ENCODE measurements at places on chromosomes 5 and 9.

- DNase-seq, result no peak
These were observed 60.7 kb upstream of the ZNF169 start for GRCh38 chr9:94198414-94198813.

- no peak for DNase-seq
These were observed 236.6 kb upstream of the ACTBL2 start for GRCh38 chr5:57719216-57719615.

DNA sequence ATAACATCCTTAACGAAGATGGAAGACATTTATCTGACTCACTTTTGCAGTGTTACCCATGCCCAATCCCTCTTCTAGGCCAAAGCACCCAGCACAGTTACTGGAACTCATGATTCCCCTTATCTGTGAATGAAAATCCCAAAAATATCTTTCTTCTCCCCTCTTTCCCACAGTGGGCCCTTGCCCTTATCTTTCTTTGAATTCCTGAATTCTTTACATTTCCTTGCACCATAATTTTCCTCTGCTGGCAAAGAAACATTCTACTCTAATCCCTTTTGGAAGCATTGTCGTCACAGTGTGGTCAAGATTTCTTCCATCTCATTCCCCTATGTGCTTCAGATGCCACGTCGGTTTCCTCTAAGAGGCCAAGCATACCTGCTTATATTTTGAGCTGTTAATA is 135.9 kb upstream of the LIFR start:
- no peak for DNase-seq

GRCh38 chr9:71590362-71590761 is 178.0 kb downstream of the CEMIP2 start:
- DNase-seq, result no peak

GRCh38 chr9:133635098-133635497 is 1.1 kb upstream of the DBH start:
- no peak for DNase-seq

DNA sequence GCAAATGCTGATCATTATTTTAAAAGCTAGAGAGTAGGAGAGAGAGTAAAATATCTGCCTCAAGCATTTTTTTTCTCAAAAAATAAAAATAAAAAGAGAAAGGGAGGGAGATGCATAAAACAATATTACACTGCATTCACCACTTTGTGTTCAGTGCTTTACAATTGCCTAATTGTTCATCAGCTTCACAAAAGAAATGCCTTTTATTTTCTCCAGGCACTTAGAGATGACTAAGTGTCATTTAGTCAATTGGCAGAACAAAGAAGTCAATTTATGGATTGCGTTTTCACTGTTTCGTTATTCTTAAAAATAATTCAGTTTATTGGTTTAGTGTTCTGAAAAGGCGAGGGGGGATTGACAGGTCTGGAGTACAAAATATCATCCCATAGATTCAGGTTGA is 232.5 kb upstream of the CCNH start:
- DNase-seq, result no peak

DNA sequence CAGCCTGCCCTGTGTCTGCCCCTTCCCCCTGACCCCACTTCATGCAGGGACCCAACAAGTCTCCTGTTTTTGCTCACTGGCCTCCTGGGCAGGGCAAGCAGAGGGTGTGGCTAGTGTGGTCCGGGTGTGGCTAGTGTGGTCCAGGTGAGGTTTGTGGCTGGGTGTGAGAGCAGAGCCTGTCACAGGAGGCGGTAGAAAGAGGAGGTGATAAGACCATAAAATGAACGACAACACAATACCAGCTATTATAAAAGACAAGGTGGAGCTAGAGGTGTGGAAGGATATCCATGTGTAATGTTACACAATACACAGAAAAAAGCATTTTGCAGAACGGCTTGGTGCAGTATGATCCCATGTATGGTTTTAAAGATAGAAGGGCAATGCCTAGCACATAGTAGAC is 23.3 kb downstream of the SPRY4 start:
- DNase-seq, result no peak

DNA sequence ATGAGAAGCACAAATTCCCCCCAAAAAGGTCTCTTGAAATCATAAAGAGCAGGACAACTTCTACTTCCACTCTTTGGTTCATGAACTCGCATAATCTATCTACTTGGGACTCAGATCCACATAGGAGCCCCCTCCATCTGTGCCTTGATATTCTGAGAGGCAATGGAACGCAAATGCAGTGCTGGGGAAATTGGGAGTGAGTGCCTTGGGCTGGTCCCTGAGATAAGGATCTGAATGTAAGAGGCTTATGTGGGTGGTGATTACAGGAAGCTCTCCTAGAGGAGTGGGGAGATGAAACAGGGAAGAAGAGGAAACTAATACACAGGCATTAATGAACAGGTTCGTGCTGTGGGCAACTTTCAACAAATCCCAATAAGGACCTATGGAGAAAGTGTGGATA is 285.6 kb downstream of the RASEF start:
- no peak for DNase-seq

GRCh38 chr9:17481565-17481964 is 97.3 kb upstream of the SH3GL2 start:
- DNase-seq, result no peak
